ENCODE measurements at places on chromosomes 13 and 19.

GRCh38 chr13:53405616-53406015, 377.0 kb downstream of the OLFM4 start:
- DNase-seq = no peak

DNA sequence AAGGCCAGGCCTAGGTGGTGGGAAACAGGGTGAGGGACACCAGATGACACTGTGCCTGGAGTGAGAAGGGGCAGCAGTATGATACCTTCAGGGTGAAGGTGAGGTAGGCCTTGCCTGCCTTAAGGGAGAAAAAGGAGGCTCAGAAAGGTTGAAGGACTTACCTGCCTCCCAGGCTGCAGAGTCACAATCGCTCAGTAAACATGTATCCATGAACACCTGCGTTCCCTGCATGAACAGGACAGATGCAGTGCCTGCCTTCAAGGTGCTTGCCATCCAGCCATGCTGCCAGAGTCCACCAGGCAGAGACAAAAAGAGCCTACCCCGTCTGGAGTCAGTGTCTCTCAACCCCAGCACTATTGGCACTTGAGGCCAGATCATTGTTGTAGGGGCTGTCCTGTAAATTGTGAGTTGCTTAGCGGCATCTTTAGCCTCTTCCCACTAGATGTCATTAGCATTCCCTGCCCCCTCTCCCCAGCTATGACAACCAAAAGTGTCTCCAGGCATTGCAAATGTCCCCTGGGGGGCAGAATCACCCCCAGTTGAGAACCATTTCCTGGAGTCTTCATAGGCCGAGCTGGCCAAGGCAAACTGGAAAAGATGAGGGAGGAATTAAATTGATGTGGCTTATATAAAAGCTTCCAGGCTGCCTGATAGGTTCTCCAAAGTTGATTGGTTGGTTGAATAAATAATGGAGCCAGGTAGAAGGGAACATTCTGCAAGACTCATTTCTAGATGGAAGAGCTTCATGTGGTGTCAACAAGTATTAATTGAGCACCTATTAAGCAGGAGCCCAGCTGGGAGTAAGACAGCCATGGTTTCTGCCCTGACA, 1.7 kb downstream of the MAP3K10 start:
- DNase-seq = no peak

DNA sequence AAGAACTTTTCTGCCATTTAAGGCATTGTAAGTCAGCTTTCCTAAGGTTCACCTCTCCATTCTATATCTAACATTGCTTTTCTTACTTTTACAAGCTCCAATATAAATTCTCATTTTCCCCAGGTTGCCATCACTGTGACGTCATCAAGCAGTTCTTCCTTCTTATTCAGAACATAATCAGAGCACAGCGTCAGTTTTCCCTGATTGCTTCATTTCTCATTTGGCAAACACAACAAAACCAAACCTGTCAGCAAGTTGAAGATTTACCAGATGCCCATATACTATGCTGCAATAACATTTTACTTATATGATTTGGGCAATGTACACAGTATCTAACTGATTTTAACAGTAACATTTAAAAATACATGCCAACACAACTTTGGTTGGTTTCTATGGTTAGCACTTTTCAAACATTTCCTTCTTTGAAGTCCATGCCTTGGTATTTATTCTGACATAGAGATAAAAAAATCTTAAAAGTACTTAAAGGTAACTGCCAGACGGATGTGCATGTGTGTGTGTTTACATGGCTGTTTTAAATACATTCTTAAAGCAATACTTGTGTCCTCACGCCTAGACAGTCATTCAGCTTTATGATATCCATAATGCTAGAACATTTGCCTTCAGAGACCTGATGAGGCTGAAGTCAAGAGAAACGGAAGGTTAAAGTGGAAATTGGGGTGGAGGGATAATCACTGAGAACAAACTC, 264.0 kb downstream of the KLF12 start:
- DNase-seq = no peak

- no peak for DNase-seq
These were observed 728.4 kb downstream of the SLITRK1 start for GRCh38 chr13:83153848-83154247.

GRCh38 chr13:53408847-53409568, 380.4 kb downstream of the OLFM4 start:
- no peak for DNase-seq

- DNase-seq = no peak
These were observed 15.8 kb downstream of the NDUFB7 start for GRCh38 chr19:14555918-14556661.

GRCh38 chr13:59346999-59347723, 816.6 kb downstream of the DIAPH3 start:
- DNase-seq = no peak

GRCh38 chr13:52348983-52349780, 56.8 kb downstream of the THSD1 start:
- DNase-seq = no peak

DNA sequence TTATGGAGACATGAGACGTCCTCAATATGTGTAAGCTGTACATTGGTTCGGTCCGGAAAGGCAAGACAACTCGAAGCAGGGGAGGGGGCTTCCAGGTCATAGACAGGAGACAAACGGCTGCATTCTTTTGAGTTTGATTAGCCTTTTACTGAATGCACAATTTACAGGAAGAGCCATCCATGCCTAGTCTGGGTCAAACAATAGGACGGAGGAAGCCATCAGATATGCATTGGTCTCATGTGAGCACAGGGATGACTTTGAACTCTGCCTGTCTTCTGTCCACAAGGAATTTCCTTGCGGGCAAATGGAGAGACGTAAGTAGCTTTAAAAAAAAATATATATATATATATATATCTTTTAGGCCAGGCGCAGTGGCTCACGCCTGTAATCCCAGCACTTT, 1.9 kb upstream of the CCNP start:
- no peak for DNase-seq

DNA sequence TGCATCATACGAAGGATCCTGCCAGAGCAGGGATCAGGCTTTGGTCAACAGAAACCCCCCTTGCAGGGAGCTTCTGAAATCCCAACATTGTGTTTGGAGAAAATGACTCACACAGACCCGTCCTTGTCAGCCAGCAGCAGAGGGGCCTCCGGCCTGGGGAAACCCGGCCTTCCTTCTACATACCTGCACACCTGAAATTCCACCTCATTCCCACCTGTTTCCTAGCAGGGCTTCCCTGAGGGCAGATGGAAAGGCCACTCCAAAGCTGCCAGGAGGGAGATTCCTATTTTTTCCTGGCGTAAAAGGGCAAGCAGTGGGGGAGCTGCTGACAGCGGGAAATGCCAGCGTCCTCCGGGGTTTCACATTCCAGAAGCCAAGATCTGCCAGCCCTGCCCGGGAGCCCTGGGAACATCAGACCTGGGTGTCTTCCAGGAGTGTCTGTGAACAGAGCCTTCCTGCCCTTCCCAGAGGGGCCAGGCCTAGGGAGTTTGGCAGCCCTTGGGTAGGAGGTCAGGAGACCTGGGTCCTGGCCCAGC, 3.0 kb upstream of the IGFL1 start:
- DNase-seq = no peak

- no peak for DNase-seq
These were observed 293.3 kb upstream of the MAB21L1 start for GRCh38 chr13:35769812-35770211.

GRCh38 chr13:98480915-98481877, 95.7 kb downstream of the STK24 start:
- no peak for DNase-seq

- no peak for DNase-seq
These were observed 135.1 kb downstream of the FREM2 start for GRCh38 chr13:38821770-38822551.

GRCh38 chr13:74867460-74867859, 614.5 kb downstream of the TBC1D4 start:
- DNase-seq = no peak

- DNase-seq = peak; percentile 70
These were observed 12.3 kb downstream of the HRC start for GRCh38 chr19:49142866-49143335.

GRCh38 chr19:31438401-31439269, 89.4 kb upstream of the TSHZ3 start:
- DNase-seq = no peak

GRCh38 chr19:28289295-28290063, 923.5 kb downstream of the UQCRFS1 start:
- no peak for DNase-seq

DNA sequence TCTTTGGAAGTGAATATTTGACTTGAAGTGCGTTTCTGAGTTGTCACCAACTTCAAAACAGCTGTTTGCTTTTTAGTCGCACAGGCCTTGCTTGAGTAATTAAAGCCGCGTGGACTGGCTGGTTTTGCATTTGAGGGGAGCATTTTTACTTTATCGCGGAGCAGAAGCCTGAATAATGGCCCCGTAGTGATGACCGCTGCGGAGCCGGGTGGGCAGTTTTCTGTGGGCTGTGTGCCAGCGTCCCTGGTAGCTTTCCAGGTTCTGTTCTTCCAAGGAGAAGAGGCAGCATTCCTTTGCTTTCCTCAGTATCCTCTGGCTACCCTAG, 1.1 kb downstream of the NAA16 start:
- DNase-seq = peak; percentile 35

- DNase-seq = no peak
These were observed 28.3 kb downstream of the CCL25 start for GRCh38 chr19:8080832-8081231.

DNA sequence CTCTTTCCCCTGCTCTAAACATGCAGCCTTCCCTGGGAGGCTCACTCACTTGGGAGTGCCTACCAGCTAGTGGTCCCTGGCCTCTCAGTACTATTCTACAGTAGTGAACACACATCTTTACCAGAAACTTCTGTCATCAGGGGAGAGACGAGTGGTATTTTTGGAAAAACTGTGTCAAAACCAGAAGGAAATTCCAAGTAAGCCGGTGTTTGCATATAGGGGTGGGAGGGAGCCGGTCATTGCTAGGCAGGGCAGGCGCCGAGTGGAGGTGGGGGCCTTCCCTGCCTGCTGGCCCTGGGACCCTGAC, 7.0 kb downstream of the RPS9 start:
- no peak for DNase-seq

GRCh38 chr13:106503272-106503671, 32.2 kb downstream of the EFNB2 start:
- no peak for DNase-seq

DNA sequence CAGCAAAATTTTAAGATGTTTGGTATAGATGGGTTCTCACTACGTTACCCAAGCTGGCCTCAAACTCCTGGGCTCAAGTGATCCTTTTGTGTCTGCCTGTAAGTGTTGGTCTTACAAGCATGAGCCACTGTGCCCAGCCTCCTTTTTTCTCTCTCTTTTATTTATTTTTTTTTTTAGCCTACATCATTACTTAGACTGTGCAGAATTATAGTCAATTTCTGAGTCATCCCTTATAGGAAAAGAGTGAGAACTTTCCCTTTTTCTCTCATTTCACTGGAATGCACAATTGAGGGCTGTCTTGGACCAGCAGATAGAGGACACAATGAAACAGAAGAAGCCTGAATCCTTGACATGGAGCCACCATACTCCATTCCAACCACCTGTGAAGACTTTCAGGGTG, 13.3 kb downstream of the TSKS start:
- no peak for DNase-seq

GRCh38 chr19:17985037-17985818, 18.3 kb downstream of the KCNN1 start:
- DNase-seq = no peak

GRCh38 chr13:42367831-42368230, 95.9 kb downstream of the AKAP11 start:
- no peak for DNase-seq

DNA sequence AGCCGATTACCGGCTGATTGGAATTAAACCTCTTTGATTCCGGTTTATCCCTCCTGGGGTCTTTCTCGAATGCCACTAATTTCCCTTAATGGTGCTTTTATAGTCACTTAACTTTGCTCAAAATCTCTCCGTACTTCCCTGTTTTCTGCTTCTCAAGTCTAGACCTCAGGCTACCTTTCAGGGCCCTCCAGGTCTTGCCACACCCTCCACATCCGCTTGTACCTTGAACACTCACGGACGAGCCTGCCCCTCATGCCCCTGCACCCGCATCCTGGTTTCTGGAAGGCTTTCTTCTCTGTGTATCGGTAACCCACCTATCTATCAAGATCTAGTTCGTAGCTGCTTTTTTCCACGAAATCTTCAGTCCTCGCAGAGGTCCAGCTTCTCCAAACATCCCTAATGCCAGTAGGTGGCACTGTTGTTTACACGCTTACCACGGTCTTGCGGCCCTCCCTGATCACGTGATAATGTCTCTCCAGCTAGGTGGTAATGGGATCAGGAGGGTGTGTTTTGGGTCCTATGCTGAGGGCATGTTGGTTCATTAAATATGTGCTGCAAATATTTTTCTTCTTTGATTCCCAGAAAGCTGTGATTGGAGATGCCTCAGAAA, 13.8 kb downstream of the ATP12A start:
- peak; percentile 32 for DNase-seq

DNA sequence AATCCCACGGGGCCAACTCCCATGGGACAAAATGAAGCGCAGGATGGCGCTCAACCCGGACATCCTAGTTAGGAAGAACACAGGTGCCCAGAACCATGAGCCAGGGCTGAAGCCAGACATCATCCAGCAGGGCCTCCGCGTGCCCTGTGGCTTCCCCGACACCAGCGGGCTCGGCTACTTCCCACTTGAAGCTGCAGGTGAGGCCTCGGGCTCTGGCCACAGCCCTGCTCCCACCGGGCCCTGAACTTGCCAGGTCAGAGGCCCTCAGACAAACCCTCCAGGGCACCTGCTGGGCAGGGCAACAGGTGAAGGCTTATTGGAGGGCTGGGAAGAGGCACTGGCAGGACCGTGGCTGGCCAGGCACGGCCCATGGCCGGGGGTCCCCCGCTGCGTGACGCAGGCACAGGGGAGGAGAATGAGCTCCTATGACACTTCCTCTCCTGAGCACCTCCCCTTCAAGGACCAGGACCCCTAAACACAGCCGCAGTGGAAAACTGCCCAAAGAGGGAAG, 117.7 kb downstream of the STK24 start:
- DNase-seq = no peak

- no peak for DNase-seq
These were observed 830.8 kb downstream of the DIAPH3 start for GRCh38 chr13:59332966-59333365.

GRCh38 chr13:27979001-27979643, 9.4 kb downstream of the URAD start:
- no peak for DNase-seq

DNA sequence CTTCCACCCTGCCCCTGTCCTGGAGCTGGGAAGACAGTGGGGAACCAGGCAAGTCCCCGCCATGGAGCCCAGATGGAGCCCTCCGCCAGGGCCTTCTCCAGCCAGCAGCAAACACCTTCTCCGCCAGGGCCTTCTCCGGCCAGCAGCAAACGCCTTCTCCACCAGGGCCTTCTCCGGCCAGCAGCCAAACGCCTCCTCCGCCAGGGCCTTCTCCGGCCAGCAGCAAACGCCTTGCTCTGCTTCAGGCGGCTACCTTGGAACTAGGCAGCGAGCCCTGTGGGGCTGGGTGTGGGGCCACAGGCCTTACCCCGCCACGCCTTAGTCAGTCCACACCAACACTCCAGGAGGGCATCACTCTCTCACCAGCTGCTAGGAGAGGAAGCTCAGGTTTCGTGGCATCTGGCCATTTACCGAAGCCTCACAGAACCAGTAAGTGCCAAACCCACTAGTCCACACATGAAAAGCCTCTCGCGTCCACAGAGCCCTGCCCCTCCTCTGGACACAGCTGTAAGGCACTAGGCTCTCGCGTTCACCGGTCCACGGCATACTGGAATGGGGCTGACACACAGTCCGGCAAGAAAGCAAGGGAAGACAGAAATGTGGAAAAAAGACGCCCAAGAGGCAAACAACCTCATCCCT, 41.0 kb downstream of the MLLT1 start:
- DNase-seq = peak; percentile 29

GRCh38 chr13:25869941-25870340, 181.9 kb downstream of the SHISA2 start:
- DNase-seq = no peak

Data from tibial nerve (tissue), 4 donors.